GM23248 (cell line): ENCODE measurements at places on chromosomes 3 and 15. TPM values are rescaled to one million over a fixed set of nuclear protein-coding genes. Genes with fewer than 3 reads are reported as not detected.

SEMA3G gene
- 0.06 and 0.21 TPM in 2 replicates for polyA plus RNA-seq

CRYGS gene
- polyA plus RNA-seq, result 0.49 and 1.3 TPM in 2 replicates

MIX23 gene
- polyA plus RNA-seq, result 22.1 and 22.7 TPM in 2 replicates

FBXO40 gene
- not detected in 2 replicates for polyA plus RNA-seq

GOLGA8S gene
- polyA plus RNA-seq, result not detected in 2 replicates

POPDC2 gene
- polyA plus RNA-seq, result 0.74 and 1.2 TPM in 2 replicates

ACTC1 gene
- 29.9 and 31.9 TPM in 2 replicates for polyA plus RNA-seq

XIRP1 gene
- polyA plus RNA-seq, result not detected in 2 replicates

SOX2 gene
- not detected in 2 replicates for polyA plus RNA-seq

AADACL2 gene
- not detected in 2 replicates for polyA plus RNA-seq

DNA sequence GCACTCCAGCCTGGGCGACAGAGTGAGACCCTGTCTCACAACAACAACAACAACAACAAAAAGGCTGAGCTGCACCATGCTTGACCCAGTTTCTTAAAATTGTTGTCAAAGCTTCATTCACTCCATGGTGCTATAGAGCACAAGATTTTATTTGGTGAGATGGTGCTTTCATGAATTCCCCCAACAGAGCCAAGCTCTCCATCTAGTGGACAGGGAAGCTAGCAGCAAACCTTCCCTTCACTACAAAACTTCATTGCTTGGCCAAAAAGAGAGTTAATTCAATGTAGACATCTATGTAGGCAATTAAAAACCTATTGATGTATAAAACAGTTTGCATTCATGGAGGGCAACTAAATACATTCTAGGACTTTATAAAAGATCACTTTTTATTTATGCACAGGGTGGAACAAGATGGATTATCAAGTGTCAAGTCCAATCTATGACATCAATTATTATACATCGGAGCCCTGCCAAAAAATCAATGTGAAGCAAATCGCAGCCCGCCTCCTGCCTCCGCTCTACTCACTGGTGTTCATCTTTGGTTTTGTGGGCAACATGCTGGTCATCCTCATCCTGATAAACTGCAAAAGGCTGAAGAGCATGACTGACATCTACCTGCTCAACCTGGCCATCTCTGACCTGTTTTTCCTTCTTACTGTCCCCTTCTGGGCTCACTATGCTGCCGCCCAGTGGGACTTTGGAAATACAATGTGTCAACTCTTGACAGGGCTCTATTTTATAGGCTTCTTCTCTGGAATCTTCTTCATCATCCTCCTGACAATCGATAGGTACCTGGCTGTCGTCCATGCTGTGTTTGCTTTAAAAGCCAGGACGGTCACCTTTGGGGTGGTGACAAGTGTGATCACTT, 2.0 kb downstream of the CCR5 start:
- peak; percentile 66 for DNase-seq

DNA sequence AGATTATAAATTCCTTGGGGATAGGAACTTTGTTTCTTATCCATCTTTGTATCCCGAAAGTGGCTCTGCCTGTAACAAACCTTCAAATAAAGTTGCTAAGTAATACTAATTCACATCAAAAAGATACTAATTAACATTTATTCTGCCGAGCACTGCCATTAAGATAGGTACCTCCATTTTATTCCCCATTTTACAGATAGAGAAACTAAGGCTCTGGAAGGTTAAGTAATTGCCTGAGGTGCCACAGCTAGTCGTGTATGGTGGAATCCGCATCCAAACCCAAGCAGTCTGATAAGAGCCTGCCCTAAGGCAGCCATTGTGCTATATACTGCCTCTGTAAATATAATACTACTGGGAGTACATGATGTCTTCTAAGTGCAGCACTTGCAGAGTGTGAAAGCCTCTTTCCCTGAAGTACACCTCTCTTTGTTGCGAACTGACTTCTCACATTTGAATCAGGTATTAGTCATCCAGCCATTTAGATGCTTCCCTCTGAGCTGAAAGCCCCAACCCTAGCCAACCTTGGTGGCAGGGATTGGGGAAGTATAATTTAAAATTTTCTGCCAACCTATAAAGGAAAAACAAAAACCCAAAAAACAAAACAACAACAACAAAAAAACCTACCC, 78.5 kb upstream of the CHD2 start:
- DNase-seq, result peak; percentile 75

DNA sequence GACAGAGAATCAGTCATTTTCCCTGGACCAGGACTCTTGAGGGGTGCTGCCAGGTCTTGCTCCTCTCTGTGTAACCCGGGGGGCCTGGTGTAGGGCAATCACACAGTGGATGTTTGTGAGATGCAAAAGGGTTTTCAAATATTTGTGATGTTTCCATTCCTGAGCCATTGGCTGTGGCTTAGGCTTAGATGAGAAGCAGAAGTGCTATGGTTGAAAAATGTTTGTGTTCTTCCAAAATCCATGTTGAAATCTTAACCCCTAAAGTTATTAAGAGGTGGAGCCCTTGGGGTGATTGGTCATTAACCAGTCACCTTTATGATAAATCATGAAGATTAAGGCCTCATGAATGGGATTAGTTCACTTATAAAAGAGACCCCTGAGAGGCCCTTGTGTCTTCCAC, 36.5 kb downstream of the CORO2B start:
- no peak for DNase-seq

DNA sequence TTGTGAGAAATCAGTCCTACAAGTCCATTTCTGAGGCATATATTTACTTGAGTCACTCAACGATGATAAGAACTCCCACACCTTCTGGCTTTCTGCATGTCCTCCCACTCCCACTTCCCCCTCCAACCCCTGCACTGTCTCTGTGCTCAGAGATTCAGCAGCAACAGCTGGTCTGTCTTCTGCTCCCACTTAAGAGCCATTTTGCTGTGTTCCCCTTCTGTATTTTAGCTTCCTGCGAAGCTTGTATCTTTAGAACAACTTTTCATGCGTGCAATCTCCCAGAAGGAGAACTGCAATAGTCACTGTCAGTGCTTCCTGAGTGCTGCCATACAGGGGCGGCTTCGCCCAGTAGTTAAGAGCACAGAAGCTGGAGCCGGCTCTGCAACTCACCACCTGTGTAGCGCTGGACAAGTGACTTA, 90.0 kb upstream of the SPATA12 start:
- no peak for DNase-seq

- no peak for DNase-seq
Observed at GRCh38 chr3:23653647-23654525, 151.9 kb upstream of the UBE2E1 start.

GRCh38 chr15:100341750-100342560, at the start of gene ADAMTS17:
TSS of gene ADAMTS17 (minus strand) at chr15:100341975. CDS start at chr15:100341899, 76 bp downstream.
- DNase-seq, result peak; percentile 91

DNA sequence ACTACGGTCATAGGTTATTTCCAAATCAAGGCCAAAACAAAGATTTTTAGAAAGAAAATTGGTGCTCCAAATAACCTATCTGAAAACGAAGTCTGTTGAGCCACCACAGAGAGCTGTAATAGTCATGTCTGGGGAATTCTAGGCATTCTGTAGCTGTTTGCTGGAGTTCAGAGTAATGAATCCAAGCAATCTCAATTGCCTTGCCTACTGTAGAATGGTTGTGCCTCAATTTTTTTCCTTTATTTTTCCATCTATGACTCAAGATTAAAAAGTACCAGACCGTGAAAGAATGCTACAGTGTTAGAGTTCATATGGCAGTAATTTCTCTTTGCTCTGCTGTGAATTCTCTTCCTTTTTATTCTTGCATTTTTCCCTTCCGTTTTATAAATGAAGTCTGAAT, 1007.2 kb upstream of the ALCAM start:
- DNase-seq, result peak; percentile 90

GRCh38 chr3:153373606-153374005, 211.6 kb downstream of the RAP2B start:
- DNase-seq, result peak; percentile 20

GRCh38 chr15:76313731-76314130, 2.5 kb upstream of the ETFA start:
- no peak for DNase-seq

DNA sequence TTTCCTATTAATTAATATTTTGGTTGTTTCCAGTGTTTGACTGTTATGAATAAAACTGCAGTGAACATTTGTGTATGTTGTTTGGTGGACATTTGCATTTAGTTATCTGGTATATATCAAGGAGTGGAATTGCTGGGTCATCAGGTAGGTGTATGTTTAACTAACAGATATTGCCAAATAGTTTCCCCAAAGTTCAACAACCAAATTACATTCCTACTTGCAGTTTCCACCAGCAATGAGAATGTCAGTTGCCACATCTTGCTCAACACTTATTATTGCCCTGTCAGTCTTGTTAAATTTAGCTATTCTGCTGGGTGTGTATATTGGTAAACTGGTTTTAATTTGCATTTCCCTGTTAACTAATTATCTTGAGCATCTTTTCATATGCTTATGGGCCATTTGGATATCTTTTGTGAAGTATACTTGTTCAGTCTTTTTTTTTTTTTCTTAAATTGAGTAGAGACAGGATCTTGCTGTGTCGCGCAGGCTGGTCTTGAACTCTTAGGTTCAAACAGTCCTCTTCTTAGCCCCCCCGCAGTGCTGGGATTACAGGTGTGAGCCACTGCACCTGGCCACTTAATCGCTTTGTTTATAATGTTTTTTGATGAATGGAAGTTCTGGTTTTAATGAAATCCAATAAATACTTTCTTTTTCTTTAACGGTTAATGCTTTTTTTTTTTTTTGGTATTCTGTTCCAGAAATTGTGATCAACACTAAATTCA, 7.9 kb downstream of the FEM1B start:
- DNase-seq, result peak; percentile 40

DNA sequence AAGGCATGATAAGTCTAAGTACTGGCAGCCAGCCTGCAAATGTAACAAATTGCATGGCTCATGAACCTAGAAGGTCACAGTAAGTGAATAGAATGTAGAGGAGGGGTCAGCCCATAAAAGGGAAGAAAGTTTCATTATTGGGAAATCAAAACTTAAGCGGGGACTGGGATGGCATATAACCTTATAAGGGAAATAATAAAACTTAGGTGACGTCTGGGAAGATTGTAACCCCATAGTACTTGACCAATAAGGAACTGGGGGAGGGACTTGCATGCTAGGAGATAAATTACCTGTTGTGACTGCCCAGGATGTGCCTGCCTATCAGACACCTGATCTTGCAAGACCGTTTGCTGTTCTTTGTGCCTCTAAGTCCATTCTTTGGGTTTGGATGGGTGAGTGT, 28.1 kb upstream of the MCTP2 start:
- no peak for DNase-seq

DNA sequence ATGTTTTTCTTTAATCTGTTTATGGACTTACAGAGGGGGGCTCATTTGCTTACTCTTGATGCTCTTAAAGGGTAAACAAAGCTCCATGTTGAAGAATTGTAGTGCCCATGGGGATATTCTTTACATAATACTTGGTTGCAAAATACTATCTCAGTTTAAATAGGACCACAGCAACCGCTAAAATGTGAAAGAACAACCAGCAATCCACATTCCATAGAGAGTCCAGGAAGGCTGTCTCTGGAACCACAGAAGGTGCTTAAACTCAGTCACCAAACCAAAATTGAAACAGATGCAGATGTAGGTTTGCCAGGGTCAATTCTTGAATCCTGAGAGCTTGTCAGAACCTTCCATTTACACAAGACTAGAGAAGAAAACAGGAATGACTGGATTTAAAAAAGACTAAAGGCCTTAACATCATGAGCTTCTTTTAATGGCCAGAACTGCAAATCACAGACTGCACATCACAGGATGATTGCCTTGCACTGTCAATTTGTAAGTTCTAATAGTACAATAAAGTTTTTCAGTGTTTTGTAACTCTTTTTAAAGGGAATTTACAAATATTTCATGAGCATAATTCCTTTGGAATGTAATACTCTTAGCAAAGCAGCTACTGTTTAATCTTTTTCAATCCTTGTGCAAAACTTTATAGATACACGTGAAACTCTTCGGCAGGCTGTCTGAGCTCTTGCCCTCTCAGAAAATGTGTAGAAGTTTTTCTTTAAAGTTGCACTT, 661.6 kb downstream of the SI start:
- peak; percentile 6 for DNase-seq

DNA sequence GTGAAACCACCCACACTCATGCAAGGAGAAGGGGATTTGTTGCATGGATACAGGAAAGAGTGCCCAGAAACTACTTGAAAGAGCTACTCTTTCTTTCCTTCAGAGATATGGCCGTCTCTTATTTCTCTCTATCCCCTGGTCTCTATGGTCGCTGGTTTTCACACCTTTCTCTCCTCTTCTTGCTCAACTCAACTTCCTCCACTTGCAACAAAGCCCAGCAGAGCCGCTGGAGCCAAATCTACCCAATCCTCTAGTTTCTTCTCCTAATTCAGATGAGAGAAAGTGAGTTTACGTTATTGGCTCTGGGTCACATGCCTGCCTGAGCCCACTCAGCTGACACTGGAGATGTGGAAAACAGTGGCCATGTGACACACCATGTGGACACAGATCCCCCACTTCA, 215.2 kb downstream of the OSBPL10 start:
- DNase-seq, result no peak

DNA sequence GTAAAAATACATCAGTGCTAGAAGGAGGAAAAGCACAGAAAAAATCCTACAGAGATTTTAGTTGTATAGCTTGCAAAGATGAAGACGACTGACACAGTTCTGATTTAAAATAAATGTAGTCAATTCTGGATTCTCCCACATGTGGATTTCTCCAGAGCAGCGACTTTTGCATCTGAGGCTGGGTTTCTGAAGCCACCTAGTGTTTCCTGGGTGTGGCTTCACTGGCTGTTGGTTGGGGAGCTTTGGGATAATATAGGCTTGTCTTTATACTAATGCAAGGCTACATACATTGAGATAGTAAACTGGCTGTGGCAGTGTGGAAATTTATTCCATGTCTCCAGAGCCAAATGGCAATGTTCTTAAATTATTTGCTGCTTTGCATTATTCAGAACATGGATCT, 158.1 kb upstream of the FEZF2 start:
- DNase-seq, result no peak

DNA sequence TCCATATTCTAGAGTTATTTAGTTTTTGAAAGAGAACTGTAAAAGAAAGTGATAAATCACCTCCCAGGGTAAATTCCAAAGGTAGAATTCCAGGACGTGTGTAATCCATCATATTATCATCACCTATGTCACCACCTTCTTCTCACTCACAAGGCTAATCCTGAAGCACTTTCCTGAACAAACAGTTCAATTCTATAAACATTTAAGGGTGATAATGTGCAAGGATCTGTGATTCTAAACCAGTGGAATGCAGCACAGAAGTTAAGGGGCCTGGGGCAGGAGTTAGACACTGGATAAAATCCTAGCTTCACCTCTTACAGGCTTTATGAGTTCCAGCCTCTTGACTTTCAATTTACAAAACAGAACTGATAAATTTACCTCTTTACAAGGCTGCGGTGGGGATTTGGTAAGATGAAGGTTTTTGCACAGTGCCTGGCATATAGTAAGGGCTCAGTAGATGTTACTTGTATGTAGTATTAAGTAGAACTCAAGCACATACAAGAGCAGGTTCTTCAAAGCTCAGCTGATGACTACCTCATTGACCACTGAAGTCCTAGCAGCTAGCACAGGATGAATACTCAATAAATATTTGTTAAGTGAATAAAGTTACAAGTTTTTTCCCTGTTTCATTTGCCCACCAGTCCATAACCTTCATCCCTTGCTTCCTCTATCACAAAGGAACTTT, 47.3 kb upstream of the CCDC80 start:
- DNase-seq, result peak; percentile 40

GRCh38 chr3:95887114-95887513, 927.3 kb upstream of the EPHA6 start:
- no peak for DNase-seq

- DNase-seq, result peak; percentile 20
Observed at GRCh38 chr3:117645561-117646242, 936.1 kb downstream of the TUSC7 start.

- DNase-seq, result no peak
Observed at GRCh38 chr3:179745079-179745478, 92.2 kb downstream of the USP13 start.
